AG10803 (cell line): ENCODE measurements at places on chromosomes 16 and 17.

- DNase-seq = peak; percentile 13
These were observed 114.7 kb downstream of the BCAS3 start for GRCh38 chr17:60792250-60792898.

DNA sequence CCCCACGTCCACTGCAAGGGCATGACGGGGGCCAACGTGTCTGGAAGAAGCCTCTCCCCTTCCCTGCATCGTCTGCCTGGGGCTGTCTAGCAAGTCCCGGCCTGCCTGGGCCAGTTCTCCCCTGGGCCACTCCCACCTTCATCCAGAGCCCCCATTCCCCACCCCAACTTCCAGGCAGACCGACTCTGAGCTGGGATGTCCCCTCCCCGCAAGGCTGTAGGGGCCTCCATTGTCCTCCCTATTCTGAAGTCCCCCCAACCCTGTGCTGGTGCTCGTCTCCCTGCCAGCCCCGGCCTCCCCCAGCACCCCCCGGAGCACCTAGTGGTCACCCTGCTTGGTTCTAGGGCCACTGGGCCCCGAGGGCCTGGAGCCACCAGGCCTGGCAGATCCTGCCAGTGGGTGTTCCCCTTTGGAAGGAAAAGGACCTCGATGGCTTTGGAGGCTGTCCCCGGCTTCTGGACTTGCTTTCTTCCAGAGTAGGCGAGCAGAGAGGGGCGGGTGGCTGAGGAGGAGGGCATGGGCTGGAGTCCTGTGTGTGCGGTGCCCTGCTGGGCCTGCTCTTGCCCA, 4.8 kb downstream of the GLIS2 start:
- no peak for DNase-seq

- no peak for DNase-seq
These were observed 59.1 kb downstream of the CYLD start for GRCh38 chr16:50801036-50801435.

DNA sequence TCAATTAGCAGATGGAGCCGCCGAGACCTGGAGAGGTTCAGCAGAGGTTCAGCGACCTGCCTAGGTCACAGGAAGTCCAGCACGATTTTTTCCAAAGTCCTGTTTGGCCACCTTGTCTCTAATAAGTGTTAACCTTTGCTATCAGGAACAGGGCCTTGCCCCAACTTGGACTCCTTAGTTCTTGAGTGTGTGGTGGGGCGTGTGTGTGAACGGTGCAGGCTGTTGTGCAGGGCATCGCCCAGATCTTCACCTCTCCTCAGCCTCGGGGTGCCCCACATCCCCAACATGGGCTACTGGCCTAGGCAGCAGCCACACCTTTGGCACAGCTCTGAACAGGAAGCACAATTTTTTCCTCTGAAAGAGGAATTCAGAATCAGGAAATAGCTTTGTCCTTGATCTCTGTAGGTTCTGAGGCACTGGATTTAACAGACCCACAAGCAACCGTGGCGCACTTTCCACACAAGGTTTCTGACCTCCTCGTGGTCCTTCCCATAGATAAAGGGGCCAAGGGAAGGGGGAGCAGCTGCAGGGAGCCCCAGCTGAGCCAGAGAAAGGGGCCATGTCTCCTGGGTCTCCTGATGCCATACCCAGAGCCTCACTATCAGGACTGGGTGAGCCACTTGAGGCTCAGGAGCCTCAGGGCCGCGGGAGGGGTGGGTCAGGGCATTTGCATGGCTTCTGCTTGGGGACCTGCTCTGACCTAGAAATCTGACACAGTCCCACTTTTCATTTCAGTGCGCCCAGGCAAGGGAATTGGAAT, 10.4 kb downstream of the MPRIP start:
- no peak for DNase-seq

GRCh38 chr17:43532581-43532980, 13.6 kb downstream of the ETV4 start:
- DNase-seq = no peak

- DNase-seq = no peak
These were observed 17.2 kb downstream of the NKD1 start for GRCh38 chr16:50565428-50565827.

GRCh38 chr17:50420419-50421112, 5.5 kb upstream of the ACSF2 start:
- DNase-seq = peak; percentile 68

DNA sequence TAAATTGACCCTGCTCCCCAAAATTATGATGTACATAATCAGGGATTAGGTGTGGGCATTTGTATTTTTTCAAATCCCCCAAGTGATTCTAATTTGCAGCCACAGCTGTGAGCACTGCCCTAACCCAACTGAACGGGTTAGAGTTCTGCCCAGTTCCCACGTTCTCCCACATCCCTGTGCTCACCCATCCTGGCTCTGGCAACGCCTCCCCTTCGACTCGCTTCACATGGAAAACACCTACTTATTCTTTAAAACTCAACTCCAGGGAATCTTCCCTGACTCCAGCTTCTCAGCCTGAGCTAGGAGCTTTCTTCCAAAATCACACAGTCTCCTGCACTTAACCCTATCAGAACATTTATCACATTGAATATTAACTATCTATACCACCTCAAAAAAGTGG, 17.6 kb upstream of the C16orf82 start:
- DNase-seq = no peak

- DNase-seq = no peak
These were observed 584 bp upstream of the TNRC6A start for GRCh38 chr16:24728891-24729242.

- no peak for DNase-seq
These were observed 367.6 kb upstream of the ERCC4 start for GRCh38 chr16:13552062-13552959.

DNA sequence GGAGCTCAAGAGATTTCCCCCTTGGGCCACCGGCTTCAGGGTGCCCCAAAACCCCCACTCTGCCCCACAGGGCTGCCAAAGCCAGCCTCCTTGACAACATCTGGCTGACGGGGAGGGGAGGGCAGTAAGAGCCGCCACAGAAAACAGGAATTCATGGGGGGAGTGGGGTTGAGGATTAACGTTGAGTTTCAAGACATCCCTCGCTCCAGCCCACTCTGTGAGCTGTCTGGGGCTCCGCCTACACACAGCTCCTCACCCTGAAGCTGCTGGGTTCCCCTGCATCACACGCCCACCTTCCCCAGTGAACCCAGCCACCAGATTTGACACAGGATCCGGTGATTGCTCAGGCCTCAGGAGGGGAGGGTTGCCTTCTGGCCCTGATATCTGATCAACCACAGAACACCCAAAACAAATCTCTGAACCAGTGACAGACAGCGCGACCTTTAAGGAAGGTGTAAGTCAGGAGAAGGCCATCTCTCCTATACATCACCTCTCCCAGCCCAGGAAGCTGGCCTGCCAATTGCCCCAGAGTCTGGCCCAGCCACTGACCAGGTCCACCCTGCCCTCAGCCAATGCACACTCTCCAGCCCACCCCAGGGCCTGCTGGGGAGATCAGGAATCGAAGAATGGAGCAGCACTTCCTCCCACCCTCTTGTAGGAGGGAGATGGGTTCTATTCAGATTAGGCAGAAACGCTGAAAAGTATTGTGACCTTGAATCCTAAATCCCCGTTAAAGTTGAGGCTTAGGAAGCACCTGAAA, 132.1 kb downstream of the CLEC16A start:
- no peak for DNase-seq

DNA sequence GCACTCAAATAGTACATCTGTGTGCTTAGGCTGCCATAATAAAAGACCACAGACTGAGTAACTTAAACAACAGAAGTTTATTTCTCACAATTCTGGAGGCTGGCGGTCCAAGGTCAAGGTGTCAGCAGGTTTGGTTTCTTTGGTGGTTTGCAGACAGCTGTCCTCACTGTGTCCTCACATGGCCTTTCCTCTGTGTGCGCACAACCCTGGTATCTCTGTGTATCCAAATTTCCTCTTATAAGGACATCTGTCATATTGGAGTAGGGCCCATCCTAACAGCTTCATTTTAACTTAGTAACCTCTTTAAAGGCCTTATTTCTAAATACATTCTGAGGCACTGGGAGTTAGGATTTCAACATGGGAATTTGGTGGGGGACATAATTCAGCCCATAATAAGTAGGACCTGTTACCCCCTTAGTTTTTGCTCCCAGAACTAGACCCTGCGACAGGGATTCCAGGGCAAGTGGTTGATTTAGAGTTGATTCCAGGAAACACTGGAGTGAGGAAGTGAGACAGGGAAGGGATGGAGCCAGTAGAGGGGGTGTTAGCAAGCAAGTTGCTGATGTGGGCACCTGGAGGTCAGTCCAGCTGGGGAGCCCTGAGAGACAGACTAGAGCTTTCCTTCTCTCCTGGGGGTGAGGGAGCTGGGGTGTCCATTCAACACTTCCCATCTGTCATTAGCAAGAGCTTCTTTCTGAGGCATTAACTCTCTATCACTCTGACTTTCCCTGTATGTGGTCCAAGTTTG, 10.9 kb upstream of the ALKBH5 start:
- peak; percentile 38 for DNase-seq

DNA sequence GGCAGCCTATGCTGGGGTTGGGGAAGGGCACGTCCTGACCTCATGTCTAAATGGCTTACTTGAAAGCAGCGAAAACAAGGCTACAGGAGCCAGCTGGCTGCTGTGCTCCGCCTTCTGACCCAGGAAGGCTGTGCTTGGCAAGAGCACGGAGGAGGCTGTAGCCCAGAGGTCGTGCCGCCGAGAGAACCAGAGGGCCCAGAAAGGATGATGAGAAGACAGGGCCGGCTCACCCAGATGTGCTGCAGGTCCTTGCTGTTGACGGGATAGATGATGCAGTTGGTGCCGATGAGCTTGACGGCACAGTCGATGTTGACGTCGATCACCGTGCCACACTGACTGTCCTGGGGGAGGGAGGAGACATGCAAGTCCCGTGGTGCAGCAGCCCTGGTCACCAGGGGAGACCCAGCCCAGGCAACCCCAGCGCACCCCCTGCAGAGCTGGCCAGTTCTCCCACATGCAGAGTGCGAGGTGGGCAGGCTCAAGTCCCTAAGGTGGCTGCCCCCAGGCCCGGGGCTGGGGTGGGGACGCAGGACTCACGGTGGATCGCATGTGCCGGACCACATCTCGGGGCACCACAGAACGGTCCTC, 20.7 kb downstream of the SPHK1 start:
- no peak for DNase-seq

DNA sequence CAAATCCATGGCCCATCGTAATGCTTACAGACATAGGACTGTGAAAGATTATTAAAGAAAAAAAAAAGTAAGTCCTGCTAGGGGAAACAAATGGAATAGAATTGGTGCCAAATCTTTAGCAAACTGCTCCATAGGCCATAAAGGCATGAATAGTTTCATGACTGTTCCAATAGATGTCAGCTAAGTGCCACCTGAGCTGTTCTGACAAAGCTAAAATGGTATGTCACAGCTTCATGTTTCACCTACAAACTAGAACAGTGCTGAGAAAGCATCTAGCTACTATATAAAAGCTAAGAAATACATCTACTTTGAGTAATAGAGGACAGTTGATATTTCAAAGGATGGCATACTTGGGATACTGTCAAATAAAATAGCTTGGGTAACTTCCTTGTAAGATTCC, 771.6 kb upstream of the CA10 start:
- DNase-seq = no peak

DNA sequence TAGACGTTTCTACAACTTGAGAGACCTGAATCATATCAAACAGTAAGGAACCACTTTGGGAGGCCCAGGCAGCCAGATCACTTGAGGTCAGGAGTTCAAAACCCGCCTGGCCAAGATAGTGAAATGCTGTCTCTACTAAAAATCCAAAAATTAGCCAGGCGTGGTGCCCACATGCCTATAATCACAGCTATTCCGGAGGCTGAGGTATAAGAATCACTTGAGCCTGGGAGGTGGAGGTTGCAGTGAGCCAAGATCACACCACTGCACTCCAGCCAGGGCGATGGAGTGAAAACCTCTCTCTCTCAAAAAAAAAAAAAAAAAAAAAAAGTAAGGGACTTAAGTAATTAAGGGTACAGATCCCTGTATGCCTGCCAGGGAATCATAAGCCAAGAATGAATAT, 103.4 kb upstream of the NUDT7 start:
- no peak for DNase-seq

DNA sequence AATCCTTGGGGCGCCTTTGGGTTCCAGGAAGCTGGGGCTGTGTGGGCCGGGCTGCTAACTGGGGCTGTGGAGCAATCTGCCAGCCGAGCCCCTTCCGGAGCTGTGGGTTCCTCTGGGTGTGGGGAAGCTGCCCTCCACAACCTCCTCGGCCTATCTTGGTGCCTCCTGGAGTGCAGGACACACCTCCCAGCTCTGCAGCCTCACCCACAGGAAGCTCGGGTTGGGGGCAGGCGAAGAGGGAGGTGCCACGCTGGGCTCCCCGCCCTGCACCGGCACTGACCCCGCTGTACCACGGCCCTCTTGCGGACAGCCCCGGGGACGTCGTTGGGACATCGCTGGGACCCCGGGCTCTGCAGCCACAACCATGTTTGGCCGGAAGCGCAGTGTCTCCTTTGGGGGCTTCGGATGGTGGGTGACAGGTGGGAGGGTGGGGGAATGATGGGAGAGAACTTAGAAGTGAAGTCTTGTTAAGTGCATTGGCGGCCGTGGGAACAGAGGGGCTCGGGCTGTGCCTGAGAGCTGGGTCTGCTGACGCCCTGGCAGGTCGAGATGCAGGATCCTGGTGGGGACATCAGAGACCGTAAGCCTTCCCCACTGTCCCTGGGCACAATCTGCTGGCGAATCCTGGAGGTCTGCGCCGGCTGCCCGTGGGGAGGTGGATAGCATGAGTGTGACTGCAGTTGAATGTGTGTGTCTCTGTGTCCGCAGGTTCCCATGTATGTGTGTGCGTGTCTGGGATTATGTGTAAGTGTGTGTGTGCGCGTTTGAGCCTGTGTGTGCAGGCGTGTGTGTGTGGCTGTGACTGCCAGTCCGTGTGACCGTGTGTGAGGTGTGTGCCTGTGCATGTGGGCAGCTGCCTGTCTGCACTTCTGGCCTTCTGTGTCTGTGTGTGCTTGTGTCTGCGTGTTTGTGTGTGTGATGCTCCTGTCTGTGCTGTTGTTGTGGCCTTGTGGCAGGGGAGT, at the start of gene RAP1GAP2:
RAP1GAP2 (plus strand) TSS at position 275 of the 962 bp plus-strand sequence; CDS start at position 365, 90 bp downstream.
- no peak for DNase-seq

DNA sequence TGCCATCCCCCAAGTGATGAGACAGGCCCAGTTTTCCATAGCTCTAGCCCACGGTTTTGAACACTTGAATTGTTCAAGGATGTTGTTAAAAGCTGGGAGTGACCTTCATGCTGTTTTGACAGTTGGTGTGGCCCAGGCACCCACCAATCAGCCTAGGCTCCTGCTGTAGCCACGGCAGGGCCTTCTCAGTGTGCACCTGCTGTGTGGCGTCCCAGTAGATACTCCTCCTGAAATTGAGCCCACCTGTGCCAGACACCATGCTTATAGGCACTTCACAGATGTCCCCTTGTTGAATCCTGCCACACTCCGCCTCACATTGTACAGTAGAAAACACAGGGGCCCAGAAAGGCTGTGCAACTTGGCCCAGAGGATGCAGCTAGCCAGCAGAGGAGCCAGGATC, 86.4 kb downstream of the SOCS1 start:
- DNase-seq = no peak

GRCh38 chr16:25931473-25932035, 239.8 kb downstream of the HS3ST4 start:
- no peak for DNase-seq

GRCh38 chr16:57863434-57864160, 61.3 kb upstream of the KIFC3 start:
- DNase-seq = peak; percentile 81
